ENCODE measurements at places on chromosomes 7 and 10. TPM values are rescaled to one million over a fixed set of nuclear protein-coding genes. Genes with fewer than 3 reads are reported as not detected.
A peak's percentile ranks its signal among the peaks of the same experiment; 100 is the strongest.

- DNase-seq = no peak
- H3K4me1 ChIP-seq = no peaks in the 10 kb centered on the region
- H3K27ac ChIP-seq = no peak overlapping the region
- H3K27me3 ChIP-seq = no peaks in the 10 kb centered on the region
- H3K4me3 ChIP-seq = no peak overlapping the region
Observed at GRCh38 chr10:57168611-57169240, 807.7 kb upstream of the ZWINT start.

The CALML5 gene
- total RNA-seq = not detected

GRCh38 chr10:114239117-114239993, at the start of gene VWA2:
Gene VWA2, plus strand, starts transcription at chr10:114239254. Its CDS starts 9,460 bp downstream, at chr10:114248714.
- no peaks in the 10 kb centered on the region for H3K36me3 ChIP-seq
- DNase-seq = peak; percentile 24
- H3K4me3 ChIP-seq = peak within 1 kb of the TSS; percentile 50

DNA sequence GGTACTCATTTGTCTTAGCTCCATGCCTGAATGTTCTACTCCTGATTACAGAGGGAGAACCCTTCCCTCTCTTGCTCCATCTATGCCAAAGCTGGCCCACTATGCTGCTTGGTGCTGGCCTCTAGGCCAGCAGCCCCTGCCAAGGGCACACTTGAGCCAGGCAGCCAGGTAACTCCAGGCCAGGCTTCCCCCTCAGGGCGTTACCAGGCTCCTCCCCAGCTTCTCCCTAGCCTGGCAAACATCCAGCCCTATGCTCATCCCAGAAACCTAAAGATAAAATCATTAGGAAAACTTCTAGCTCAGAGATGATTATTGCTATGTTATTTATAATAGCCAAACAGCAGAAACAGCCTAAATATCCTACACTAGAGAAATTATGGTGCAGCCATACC, 103.7 kb downstream of the KCNMA1 start:
- no peak overlapping the region for H3K4me3 ChIP-seq
- no peak for DNase-seq
- H3K36me3 ChIP-seq = no peaks in the 10 kb centered on the region

- no peaks in the 10 kb centered on the region for H3K4me1 ChIP-seq
- H3K27ac ChIP-seq = no peak overlapping the region
- H3K36me3 ChIP-seq = no peaks in the 10 kb centered on the region
- H3K4me3 ChIP-seq = no peak overlapping the region
- H3K27me3 ChIP-seq = peaks cover 1% of the 10 kb centered on the region
Observed at GRCh38 chr7:11373546-11374142, 400.0 kb downstream of the PHF14 start.

GRCh38 chr7:131057794-131058070, 269.9 kb upstream of the MKLN1 start:
- peak overlapping the region; percentile 97 for H3K27ac ChIP-seq
- DNase-seq = no peak
- H3K4me3 ChIP-seq = peak overlapping the region; percentile 55
- peaks cover 36% of the 10 kb centered on the region for H3K36me3 ChIP-seq
- no peaks in the 10 kb centered on the region for H3K27me3 ChIP-seq

DNA sequence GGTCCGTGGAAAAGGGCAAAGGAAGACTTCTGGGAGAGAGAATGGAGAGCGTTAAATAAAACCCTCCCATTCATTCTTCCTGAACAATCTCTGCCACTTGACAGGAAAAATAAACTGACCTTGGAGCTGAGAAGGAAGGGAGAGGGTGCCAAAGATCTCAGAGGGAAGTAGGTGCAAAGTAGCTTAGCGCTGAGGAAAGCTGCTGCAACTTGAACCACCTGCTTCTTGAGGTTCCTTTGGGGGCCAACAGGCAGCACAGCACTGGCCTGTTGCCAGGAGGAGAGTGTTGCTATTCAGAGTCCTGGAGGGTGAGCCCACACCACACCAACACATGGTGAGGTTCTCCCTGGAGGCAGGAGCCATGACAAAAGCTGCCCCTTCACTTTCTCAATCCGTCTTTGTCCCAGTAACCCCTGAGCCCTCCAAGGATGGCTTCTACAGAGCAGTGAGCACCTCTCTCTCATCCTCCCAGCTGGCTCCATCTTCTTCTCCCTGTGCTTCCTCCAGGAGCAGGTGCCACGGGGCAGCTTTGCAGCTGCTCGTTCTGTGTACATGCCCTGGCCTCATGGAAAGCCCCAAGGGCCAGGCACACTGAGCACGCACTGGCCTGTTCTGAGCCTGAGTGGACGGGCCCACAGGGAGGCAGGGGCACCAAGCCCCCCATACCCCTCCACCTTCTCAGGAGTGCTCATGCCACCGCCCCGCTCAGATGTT, 101.3 kb downstream of the STRA8 start:
- H3K27ac ChIP-seq = no peak overlapping the region
- H3K27me3 ChIP-seq = no peaks in the 10 kb centered on the region
- no peak for DNase-seq
- H3K4me1 ChIP-seq = no peaks in the 10 kb centered on the region

The ZNF736 gene
- total RNA-seq = 71.6 TPM

- H3K27ac ChIP-seq = no peak overlapping the region
- no peak overlapping the region for H3K4me3 ChIP-seq
- no peak for DNase-seq
- H3K27me3 ChIP-seq = peaks cover 3% of the 10 kb centered on the region
- H3K36me3 ChIP-seq = no peaks in the 10 kb centered on the region
Observed at GRCh38 chr7:8365499-8366110, 67.8 kb upstream of the NXPH1 start.

The VGF gene
- 0.11 TPM for total RNA-seq

DNA sequence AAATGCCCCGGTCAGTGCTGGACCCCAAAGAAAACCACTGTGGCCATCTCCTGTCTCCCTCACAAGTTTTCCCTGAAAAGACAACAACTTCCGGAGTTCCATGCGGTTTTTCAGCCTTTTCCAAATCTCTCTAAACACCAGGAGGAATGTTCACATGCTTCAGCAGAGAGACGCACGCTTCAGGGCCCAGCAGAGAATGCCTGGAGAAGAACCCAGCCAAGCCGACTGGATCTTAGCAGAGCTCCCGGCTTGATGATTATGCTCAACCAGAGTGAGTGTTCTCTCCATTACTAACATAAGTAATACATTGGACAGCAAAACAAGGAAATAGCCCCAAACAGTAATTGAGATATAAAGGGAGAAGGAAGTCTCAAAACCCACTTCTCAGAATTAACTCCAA, 17.9 kb downstream of the PRKCQ start:
- no peaks in the 10 kb centered on the region for H3K4me1 ChIP-seq
- DNase-seq = no peak
- no peaks in the 10 kb centered on the region for H3K36me3 ChIP-seq
- no peak overlapping the region for H3K27ac ChIP-seq

GRCh38 chr10:70672165-70673042, at the start of gene ADAMTS14:
Gene ADAMTS14, plus strand, starts transcription at chr10:70672506. Its CDS starts 297 bp downstream, at chr10:70672803.
- peak within 1 kb of the TSS; percentile 40 for H3K4me3 ChIP-seq
- H3K27ac ChIP-seq = no peak within 1 kb of the TSS
- H3K4me1 ChIP-seq = peaks cover 9% of the 10 kb centered on the region
- H3K36me3 ChIP-seq = no peaks in the 10 kb centered on the region
- DNase-seq = no peak

- H3K4me3 ChIP-seq = no peak overlapping the region
- no peaks in the 10 kb centered on the region for H3K36me3 ChIP-seq
- DNase-seq = no peak
- no peaks in the 10 kb centered on the region for H3K27me3 ChIP-seq
- no peak overlapping the region for H3K27ac ChIP-seq
Observed at GRCh38 chr7:78386520-78386919, 587.9 kb downstream of the PHTF2 start.

GRCh38 chr7:118657391-118658005, 433.0 kb downstream of the ANKRD7 start:
- no peaks in the 10 kb centered on the region for H3K36me3 ChIP-seq
- H3K4me3 ChIP-seq = no peak overlapping the region
- no peak overlapping the region for H3K27ac ChIP-seq
- DNase-seq = no peak
- no peaks in the 10 kb centered on the region for H3K4me1 ChIP-seq

The GNAT3 gene
- not detected for total RNA-seq

Measured in activated B cell treated with CpG ODN at 0.5 μM for 24 hours (primary cell).